ENCODE measurements at places on chromosomes 11 and 22.

- DNase-seq: no peak
Measured at GRCh38 chr11:114782650-114783310, 104.5 kb downstream of the NXPE2 start.

DNA sequence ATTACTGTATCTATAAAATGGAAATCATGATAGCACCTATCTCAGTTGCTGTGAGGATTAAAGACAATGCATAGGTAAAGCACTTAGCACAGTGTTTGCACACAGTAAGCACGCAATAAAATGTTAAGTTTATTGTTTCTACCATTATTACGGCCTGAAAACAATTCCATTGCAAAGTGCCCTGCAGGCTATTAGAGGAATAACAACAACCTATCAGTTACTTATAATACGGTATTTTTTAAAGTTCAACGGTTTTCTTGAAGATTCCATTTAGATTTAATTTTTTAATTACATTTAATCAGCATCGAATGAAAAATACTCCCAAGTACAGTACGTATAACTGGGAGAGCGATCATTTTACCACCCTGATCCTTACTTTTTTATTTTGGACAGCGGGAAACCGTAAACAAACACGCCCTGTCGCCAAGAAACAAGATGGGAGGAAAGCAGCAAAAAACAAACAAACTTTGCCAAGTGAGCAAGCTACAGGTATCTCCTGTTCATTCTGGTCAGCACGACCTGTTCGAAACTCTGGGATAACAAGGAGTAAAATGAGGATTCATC is 893 bp downstream of the SLC36A4 start:
- DNase-seq: no peak

DNA sequence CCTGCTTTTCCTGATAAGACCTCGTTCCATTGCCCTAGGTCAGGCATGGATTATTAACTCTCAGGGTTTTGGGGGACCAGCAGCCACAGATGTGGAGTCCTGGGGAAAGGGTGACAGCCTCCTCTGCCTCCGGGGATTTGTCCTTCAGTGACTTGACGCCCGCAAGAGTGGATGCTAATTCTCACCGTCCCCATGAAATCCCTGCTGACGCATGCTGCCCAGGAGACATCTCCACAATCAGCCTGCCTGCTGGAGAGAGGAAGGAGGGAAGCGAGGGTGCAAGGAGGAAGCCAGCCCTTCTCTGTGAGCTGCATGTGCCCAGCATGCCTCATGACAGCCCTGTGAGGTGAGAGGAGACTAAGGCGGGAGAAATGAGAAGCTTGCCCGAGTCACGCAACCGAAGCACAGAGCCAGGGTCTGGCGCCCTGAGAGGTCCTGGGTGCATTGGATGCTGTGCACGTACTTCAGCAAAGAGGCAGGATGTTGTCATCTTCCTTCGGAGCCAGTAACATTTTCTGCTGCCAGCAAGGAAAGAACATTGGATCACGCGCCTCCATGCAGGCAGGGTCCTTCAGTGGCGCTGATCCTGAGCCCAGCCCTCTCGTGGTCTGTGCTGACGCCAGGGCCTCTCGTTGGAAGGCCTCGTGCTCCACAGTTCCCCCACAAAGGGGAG is 27.3 kb upstream of the KRTAP5-6 start:
- DNase-seq: peak; percentile 90

- no peak for DNase-seq
Measured at GRCh38 chr11:82523141-82523540, 210.5 kb downstream of the FAM181B start.

- DNase-seq: no peak
Measured at GRCh38 chr22:30809086-30809485, 114.4 kb downstream of the OSBP2 start.

DNA sequence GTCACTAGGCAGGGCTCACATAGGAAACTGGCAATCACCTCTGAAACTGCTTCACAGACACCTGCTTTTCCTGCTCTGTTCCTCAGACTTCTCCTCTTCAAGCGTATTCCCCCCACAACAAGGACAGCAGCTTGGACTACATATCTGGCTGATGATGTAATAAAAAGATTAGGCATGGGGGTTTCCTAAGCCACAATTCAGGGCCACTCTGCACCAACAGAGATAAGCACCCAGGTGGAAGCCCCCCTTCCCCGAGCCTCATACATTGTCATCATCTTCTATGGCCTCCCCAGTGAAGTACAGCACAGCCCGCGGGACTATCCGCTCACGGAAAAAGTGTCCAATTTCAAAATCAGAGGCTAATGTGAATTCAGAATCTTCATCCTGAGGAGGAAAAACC is 25.0 kb upstream of the PHLDA2 start:
- no peak for DNase-seq

GRCh38 chr11:88402784-88403183 is 65.2 kb upstream of the CTSC start:
- no peak for DNase-seq

GRCh38 chr11:34238966-34239365 is 118.8 kb downstream of the ABTB2 start:
- no peak for DNase-seq

DNA sequence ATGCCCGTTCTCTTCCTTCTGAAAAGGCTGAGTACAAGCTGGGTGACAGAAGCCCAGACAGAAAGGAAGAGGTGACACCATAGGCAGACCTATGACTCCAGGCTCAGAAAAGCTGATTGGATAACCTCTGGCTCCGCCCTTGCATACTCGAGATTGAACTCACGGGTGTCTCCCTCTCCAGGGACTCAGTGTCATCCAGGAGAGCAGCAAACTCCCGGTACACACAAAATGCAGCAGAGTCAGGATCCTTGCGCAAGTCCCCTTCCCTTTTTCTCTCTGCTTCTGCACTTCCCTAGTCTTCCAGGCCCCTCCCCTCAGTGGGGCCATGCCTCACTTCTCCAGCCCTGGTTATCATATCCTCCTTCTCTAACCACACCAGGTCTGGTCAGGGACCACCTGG is 9.8 kb downstream of the SCN4B start:
- no peak for DNase-seq

- DNase-seq: no peak
Measured at GRCh38 chr11:5277807-5278382, 8.2 kb upstream of the HBE1 start.

DNA sequence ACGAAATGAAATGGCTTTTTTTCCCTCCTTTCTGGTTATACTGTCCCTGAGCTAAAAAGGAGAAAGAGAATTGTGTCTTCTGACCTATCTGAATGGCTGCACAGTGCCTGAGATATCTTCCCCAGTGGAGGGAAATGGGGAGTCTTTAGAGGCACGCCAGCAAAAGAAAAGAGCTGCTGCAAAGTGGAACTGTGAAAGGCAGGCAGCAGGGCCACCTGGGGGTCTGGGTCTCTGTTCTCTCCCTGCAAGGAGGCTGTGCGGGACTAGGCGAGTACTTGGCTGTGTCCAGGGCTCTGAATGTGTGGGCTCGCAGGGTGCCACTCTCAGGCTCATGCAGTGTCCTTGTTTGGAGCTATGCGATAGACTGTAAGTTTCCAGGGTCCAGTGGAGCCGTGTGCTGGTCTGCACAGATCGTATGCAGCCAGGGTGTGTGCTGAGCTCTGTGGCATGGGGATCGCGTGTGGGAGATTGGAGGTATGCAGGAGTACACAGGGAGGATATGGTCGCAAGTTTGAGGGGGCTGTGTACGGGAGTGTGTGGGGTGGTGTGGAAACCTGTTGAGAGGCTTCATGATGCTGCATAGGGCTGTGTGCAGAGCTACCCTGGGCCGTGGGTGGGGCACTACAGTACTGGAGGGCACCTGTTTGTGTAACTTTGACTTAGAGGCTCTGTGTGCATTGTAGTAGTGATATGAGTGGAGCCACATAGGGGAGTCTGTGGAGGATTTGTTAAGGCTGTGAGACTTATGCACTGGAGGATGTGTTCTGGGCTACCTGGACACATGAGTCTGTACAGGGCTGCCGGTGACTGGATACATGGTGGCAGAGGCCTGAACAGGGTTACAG is 70.1 kb upstream of the OLFML1 start:
- no peak for DNase-seq

DNA sequence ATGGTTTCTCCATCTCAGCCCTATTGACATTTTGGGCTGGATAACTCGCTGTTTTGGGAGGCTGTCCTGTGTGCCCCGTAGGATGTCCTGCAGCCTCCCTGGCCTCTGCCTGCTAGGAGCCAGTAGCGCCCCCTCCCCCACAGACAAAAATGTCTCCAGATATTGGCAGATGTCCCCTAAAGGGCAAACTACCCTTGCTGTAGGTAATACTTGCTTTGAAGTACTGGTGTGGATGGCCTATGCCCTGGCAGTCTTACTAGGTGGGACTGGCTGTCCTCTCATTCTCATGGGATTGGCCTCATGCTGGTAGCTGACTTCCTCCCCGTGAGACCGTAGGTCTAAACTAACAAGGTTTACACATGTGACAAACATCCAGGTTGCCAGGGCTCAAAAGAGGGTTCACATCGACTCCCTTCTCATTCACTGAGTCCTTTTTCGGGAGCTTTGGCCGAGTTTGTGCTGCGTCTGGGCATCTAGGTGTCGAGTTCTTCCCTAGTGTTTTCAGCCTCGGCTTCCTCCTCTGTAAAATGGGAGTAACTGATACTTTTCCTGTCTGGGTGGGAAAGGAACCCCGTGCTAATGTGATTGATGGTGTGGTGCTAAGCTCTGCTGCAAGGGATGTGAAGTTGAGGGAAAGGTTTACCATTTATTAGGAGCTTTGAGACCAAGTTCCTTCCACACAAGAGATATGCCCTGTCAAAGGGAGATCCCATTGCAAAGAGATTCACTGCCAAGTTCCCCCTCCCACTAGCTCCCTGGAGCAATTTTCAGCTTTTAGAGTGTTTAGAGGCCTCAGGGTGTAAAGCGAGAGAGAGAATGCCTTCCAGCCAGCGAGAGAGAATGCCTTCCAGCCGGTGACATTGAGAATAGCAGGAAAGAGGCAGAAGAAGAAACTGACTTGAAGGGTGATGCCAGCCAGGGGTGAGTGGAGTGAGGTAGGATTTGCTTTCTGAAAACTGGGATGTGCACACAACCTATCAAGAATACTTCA is 17.0 kb downstream of the PTPRJ start:
- DNase-seq: no peak

- DNase-seq: no peak
Measured at GRCh38 chr22:26245001-26245400, 75.7 kb downstream of the SEZ6L start.

DNA sequence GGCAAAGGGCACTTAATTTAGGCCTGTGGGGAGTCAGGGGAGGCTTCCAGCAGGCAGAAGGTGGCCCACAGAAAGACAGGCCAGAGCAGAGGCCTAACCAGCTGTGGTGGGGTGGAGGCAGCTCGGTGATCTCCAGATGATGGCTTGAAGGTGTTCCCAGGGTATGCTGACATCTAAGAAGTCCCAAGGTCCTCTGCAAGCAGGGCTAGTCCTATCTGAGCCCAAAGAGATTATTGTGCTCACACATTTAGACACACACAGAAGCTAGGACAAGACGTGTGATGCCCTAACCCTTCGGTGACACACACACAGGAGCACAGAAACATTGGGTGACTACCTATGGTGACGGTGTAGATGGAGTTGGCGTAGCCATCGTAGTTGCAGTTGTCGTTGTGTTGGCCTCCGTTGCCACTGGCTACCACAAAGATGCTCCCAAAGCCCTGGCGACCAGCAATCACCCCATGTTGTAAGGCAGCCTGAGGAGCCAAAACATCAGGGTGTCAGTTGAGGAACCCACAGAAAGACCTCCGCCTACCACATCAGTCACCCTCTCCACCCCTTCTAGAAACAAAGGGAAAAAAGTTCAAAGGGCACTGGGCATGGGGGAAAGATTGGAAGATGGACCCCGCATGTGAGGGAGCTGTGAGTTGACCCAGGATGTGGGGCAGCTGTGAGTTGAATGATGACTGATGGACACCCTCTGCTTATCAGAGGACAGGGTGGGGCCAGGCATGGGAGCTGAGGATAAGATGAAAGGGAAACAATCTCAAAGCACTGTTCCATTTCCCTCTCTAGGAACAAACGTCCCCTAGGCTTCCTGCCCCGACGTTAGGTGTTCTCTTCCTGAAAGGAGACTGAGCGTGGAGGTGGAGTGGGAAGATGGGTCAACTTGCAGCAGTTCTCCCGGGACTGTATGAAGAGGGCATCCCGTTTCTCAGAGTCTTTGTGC is 7.9 kb downstream of the PCSK7 start:
- DNase-seq: no peak

- DNase-seq: peak; percentile 40
Measured at GRCh38 chr11:92859156-92859690, 110.2 kb upstream of the MTNR1B start.

- no peak for DNase-seq
Measured at GRCh38 chr11:124656774-124657630, 16.5 kb downstream of the SIAE start.

DNA sequence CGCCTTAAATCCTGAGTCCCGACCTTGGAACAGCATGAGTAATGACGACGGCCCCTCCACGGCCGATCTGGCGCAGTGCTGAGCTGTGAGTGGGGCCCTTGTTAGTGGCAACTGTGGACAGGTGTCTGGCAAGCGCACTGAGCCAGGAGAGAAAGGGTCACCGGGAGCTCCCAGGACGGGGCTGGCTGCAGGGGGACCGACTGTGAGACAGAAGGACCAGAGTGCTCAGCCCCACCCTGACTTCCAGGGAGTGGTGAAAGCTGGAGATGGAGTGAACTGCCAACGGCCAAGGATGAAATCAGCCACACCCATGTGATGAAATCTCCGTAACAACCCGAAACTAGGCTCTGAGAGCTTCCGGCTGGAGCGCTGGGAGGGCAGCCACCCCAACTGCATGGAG is 228.6 kb downstream of the BRD1 start:
- peak; percentile 12 for DNase-seq

GRCh38 chr11:66741153-66741552 is 12.1 kb upstream of the SPTBN2 start:
- DNase-seq: no peak

GRCh38 chr11:79129702-79130101 is 311.1 kb downstream of the TENM4 start:
- DNase-seq: no peak

- no peak for DNase-seq
Measured at GRCh38 chr11:110761991-110762390, 49.8 kb upstream of the ARHGAP20 start.

GRCh38 chr11:10686311-10686710 is 7.2 kb downstream of the IRAG1 start:
- no peak for DNase-seq

- DNase-seq: no peak
Measured at GRCh38 chr11:75241906-75242644, 1.5 kb downstream of the TPBGL start.

DNA sequence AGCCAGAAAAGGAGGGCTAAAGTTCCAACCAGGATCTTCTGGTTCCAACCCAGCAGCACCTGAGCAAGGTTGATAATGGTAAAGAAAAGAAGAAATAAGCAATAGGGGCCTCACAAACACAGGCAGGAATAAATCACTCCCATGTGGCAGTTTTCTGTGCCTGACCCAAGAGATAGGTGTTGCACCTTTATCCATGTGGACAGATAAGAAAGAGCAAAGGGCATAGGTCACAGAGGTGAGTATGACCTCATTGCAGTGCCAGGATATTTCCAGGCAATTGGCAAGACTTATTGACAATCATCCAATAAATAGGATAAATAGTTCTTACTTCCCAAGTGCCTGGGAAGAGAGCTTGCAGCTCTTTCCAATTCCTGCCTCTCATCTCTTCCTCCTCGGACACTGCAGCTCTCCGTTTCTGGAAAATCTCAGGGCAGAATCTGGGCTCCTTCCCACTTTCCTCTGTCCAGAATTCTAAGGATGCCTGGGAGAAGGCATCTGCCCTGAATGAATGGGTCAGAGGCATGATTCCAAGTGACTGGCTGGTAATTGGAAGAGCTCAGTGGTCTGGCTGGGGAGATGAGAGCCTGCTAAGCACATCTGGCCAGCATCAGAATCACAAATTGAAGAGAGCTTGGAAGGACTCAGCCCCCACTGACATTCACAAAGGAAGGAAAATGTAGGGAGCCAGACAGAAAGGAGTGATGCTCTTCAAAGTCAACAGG is 14.5 kb upstream of the LRRC55 start:
- no peak for DNase-seq

Data from left hindlimb (tissue), 1 donor.